ENCODE measurements at places on chromosomes 2 and 18.

- no peak for DNase-seq
Measured at GRCh38 chr2:48829036-48829435, 73.5 kb upstream of the LHCGR start.

DNA sequence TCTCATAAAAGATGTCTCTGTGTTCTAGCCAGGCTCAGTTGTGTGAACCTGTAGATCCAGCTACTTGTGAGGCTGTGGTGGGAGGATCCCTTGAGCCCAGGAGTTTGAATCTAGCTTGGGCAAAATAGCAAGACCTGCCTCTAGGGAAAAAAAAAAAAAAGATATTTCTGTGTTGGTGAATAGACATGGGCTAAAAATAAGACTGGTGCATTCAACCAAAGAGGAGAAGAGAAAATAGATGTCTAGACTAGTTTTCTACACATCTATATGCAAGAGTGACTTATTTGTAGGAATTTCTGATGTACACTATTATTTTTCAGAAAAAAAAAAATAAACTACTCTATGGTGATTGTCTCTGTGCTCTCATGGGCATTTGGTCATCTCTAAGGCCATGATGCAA, 555.1 kb downstream of the BCL11A start:
- no peak for DNase-seq

- DNase-seq = peak; percentile 18
Measured at GRCh38 chr2:192500550-192501200, 305.9 kb upstream of the TMEFF2 start.

DNA sequence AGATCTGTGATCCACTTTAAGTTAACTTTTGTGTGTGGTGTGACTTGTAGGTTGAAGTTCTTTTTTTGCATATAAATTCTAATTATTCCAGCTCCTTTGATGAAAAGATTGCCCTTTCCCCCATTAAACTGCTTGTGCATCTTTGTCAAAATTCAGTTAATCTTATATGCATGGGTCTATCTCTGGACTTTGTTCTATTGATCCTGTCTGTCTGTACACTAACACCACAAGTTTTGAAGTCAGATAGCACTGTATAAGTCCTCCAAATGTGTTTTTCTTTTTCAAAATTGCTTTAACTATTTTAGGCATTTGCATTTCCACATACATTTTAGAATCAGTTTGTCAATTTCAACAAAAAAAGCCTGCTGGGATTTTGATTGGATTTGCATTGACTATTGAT, 137.6 kb downstream of the BCL11A start:
- DNase-seq = no peak

DNA sequence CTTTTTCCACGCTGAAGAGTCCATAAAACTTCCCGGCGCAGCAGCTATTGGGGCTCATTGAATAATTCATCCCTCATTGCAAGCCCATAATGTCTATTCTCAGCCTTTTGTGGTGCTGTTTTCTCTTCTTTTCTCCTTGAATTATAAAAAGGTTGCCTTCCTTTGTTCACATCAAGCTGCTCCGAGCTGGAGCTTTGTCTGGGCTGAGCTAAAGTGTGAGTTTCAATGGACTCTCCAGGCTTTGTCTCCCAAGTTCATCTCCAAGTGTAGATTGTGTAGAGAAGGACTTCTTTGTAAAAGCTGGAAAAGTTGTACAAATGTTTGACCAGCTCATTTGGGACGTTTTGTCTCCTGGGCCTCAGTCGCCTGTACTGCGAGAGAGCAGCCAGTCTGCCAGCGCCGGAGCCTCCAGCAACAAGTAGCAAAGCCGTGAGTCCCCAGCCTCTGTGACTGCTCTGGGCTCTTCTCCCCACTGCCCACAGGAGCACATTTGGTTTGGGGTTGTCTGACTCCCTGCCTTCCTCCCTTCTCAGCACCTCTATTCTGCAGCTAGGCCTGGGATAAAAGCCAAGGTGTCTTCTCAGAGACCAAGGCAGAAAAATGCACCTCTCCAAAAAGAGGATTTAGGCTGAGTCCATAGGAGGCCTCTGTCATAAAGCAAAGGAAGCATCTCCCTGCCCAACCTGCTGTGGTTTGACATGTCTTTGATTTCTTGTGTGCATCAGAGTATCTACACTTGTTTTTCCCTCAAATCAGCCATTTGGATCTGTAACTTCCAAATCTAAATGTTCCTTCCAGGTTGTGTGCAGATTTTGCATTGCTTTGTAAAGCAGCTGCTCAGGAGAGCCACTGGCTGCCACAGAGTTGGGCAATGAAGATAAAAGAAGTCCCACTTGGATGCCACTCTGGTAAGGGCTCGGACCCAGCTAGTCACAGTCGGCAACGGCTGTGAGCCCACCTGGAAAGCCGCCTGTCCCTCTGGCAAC, 6.4 kb downstream of the PAX3 start:
- DNase-seq = no peak

- DNase-seq = no peak
Measured at GRCh38 chr2:156001851-156002250, 330.7 kb downstream of the NR4A2 start.

GRCh38 chr18:36265015-36265414, 32.5 kb upstream of the FHOD3 start:
- no peak for DNase-seq

- DNase-seq = peak; percentile 69
Measured at GRCh38 chr2:38073211-38074057, 2.5 kb downstream of the CYP1B1 start.

- DNase-seq = no peak
Measured at GRCh38 chr2:88117973-88118372, 9.9 kb downstream of the FABP1 start.

DNA sequence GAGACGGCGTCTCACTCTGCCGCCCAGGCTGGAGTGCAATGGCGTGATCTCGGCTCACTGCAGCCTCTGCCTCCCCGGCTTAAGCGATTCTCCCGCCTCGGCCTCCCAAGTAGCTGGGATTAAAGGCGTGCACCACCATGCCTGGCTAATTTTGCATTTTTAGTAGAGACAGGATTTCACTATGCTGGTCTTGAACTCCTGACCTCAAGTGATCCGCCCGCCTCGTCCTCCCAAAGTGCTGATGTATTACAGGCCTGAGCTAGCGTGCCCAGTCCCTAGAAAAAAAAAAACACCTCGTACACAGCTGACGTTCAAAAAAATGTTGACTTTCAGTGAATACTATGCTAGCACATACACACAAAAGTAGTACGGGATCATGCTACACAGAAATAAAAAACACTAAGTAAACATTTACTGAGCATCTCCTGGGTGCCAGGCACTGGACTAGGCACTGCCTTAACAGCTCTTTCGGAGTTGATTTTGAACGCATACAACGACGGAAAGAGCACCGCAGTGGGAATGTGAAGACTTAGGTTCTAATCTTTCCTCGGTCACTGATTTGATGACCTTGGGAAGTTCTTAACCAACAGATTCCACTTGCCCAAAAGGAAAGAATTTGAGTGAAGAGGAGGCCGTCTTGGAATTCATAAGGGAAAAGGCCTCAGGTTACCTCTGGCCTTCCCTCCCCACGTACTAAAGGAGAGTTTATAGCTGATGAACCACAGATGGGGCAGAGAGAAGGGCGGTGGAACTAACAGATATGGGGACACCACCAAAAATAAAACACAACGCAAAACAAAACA, 1.1 kb downstream of the DNAJC27 start:
- no peak for DNase-seq

DNA sequence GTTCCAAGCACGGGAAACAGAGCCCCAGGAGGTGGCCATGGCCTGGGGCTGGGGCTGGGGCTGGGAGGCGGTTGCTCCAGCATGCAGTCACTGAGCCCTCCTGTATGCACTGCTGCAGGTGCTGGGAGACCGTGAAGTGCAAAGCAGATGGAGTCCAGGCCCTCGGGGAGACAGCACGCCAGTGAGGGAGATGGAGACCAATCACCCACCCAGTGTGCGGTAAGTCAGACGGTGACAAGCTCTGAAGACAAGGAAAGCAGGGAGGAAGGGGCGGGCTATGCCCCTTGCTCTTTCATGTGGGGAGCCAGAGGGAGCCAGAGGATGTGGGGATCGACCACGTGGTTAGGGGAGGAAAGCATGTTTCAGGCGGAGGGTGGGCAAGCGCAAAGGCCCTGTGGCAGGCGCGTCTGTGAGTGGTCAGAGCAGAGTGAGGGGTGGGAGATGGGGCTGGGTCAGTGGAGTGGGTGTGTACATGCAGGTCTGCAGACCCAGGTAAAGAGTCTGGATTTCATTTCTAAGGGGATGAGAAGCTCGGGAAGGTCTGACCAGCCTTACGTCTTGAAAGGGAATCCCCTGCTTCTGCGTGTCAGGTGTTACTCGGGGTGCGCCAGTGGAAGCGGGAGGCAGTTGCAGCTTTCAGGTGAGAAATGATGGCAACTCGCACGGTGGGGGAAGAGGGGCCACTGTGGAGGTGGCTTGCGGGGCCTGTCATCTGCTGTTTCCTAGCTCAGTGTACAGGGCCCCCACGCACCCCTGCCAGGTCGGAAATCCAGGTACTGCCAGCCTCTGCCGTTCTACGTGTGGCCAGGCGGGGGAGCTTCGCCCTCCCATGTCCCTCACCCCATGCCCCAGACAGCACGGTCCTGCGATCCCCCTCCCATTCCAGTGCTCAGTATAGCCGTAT, 19.4 kb downstream of the RRM2 start:
- no peak for DNase-seq

DNA sequence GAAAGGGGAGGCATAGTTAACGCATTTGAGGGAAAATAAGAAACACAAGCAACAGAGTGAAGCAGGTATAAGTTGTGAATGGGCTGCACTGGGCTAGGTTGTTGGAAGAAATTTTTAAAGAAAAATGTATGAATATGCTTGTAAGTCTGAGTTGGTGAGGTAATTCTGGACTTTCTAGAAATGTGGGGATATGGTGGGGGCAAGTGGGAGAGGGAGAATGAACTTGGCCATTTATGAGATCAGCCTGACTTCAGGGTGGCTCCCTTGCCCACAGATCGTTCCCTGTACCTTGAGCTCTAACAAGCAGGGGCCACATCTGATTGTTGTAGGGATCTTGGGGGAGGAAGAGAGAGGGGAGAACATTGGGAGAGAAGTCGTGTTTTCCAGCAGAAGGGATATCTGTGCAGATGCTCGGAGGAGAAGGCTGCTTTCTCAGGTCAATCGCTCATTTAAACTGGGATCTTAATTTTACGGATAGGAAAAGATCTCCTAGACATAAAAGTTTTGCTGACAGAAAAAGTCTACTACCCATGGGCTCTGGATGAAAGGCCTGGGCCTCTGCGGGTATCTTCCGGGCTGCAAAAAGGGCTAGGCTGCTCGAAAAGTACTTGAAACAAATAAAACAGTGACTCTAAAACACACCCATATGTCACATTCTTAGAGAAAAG, 42.5 kb upstream of the FZD5 start:
- DNase-seq = no peak

GRCh38 chr2:228017784-228018183, 146.4 kb downstream of the DAW1 start:
- no peak for DNase-seq

DNA sequence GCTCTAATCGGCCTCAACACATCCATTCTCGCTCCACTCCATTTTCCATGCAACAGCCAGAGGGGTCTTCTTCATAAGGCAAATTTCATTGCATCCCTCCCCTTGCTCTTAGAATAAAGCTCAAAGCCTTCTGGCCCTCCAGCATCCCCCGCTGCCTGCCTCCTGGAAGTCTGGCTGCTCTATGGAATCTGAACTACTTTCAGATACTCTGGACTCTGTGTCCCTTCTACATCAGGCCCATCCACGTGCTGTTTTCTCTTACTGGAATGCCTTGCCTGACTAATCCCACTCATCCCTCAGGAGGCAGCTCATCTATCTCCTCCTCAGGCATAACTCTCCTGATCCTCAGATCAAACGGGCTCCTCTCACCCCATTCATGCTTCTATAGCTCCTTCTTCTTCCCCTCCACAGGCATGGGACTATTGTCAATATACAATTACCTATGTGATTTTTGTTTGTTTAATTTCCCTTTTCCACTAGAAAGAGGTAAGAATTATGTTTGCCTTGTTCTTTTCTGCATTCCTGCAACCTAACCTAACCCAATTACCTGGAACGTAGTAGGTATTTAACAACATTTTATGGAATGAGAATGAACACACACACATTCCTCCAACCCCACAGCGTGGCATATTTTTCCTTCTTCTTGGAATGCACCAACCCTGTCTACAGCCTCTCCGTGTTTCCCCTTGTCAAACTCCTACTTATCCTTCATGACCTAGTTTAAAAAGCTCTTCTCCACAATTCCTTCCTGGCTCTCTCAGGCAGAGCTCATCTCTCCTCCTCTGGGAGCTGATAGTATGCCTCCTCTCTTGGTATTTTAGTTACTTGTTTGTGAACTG, 49.5 kb downstream of the LBH start:
- DNase-seq = no peak

DNA sequence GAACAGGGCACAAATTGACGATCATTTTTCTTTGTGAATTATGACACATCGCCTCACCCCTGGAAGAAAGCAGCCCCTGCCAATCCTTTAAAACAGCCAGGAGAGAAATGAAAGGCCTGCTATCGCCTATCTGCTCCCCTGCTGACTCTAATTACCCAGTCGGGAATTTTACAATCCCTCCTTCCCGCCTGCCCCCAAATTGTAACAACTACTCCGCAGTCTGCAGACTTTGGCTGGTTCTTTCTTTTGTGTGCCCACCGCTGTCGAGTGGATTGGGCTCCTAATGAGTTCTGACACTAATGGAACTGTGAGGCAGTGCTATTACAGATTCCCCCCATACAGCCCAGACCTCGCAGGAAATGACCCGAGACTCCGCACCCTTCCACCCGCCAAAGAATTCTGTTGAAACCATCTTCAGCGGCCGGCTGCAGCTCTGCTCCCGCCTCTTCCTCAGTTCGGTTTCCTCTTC, 281.2 kb upstream of the PARD3B start:
- no peak for DNase-seq

GRCh38 chr2:118417406-118418120, 329.3 kb downstream of the INSIG2 start:
- DNase-seq = no peak

DNA sequence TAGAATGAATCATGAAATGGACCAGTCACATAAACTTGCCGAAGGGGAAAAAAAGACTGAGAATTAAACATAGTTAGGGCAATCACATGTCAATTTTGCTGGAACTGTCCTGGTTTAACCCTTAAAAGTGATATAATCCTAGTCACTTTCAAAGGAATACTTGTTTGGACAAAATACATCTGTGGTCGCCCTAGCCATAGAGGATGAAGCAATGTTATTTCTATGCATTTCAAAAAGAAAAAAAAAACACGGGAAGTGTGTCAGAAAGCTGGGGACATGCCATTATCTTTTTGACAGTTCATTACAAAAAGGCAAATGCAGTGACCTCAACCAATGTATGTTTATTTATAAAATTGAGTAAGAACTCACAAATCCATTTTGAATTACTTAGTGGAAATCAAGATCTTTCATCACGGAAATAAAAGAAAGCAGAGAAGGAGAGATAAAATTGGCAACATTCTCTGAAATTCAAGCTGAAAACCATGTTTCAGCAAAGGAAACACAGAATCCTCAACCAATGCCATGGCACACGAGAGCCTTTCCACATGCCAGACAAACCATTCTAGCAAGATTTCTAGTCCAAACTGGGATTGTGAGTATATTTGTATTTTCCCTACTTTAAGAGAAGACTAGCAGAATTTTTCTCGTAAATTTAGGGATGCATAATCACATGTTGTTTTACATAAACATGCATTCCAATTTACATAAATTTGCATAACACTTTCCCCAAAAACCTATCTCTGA, 854.3 kb upstream of the ACVR2A start:
- no peak for DNase-seq

GRCh38 chr2:238582159-238582558, 155.4 kb downstream of the ASB1 start:
- no peak for DNase-seq

GRCh38 chr2:68951899-68952298, 794 bp downstream of the GKN2 start:
- no peak for DNase-seq
